ENCODE measurements at places on chromosomes 4 and X.

DNA sequence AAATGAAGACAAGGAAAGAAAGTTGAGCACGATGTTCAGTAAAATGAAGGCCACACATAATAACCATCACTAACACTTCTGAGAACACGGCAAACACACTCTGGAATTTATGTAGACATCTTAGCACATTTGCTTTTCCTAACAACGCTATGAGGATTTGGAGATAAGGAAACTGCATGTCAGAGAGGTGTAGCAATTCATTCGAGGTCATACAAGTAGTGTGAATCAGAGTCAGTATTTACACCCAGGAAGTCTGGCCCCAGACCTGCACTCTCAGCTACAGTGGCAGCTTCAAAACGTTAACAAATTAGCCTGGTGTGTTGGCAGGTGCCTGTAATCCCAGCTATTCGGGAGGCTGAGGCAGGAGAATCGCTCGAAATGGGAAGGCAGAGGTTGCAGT lies 253.4 kb downstream of the PDGFC start:
- DNase-seq = no peak

GRCh38 chr4:155566354-155566753 lies 100.3 kb upstream of the GUCY1A1 start:
- no peak for DNase-seq

DNA sequence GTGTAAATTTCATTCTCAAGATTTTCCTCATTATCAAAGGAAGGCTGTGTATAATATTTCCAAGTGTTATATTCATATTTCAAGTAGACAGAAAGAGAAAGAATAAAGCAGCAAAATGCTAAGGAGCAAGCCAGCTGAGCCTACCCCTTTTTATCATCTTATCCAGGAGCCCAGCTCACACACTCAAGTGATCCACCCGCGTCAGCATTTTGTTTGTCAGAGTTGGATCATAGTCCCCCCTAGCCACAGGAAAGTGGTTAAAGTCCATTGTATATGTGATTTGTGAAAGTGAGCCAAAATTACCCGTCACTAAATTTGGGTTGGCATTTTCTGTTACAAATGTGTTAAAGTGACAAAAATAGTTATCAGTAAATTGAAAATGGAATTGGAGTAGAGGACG lies 289.3 kb upstream of the CTSO start:
- DNase-seq = no peak

- no peak for DNase-seq
Observed at GRCh38 chr4:128596853-128597252, 212.6 kb upstream of the JADE1 start.

DNA sequence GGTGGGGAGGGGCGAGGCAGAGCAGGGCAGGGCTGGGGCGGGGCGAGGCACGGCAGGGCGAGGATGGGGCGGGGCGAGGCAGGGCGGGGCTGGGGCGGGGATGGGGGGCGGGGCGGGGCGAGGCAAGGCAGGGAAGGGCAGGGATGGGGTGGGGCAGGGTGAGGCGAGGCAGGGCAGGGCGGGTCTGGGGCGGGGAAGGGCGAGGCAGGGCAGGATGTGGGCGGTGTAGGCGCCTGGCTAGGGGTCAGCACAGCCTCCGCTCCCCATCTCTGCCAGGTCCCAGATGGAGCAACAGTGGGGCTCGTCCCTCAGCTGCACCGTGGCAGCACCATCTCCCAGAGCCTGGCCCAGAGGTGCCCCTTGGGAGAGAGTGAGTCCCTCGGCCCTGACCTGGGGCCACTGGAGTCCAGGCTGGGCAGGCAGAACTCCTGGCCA lies 4.2 kb upstream of the SRPK3 start:
- DNase-seq = no peak

DNA sequence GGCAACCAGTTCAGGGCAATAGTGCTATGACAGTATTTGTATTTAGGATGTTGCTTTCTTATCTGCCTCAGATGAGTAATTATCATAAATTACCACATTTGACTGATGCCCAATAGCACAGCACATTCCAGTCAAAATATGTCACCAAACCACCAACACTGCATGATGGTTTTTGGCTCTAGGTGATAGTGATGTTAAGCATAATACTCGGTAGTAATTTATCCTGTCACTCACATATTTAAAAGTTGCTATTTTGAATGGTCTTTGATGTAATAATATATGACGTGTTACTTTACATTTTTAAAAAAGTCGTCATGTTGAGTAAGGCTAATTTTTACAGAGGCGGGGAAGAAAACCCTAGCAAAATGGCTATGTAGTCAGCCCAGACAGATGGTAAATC lies 42.5 kb downstream of the UNC5C start:
- no peak for DNase-seq

- DNase-seq = no peak
Observed at GRCh38 chr4:57665806-57666205, 555.6 kb upstream of the IGFBP7 start.

DNA sequence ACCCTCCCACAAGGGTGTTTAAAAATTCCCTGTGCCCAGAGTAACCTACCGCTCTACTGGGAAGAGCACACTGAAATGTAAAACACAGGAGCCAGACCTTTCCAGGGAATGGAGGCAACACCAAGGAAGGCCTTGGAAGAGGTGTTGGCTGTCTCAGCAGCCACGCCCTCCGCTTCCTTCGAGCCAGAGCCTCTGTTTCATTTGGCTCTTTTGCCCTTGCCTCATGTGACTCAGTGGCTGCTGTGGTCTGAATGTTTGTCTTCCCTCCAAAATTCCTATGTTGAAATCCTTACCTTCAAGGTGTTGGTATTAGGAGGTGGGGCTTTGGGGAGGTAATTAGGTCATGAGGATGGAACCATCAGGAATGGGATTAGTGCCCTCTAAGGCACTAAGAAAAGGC lies 11.3 kb downstream of the SCD5 start:
- DNase-seq = no peak

DNA sequence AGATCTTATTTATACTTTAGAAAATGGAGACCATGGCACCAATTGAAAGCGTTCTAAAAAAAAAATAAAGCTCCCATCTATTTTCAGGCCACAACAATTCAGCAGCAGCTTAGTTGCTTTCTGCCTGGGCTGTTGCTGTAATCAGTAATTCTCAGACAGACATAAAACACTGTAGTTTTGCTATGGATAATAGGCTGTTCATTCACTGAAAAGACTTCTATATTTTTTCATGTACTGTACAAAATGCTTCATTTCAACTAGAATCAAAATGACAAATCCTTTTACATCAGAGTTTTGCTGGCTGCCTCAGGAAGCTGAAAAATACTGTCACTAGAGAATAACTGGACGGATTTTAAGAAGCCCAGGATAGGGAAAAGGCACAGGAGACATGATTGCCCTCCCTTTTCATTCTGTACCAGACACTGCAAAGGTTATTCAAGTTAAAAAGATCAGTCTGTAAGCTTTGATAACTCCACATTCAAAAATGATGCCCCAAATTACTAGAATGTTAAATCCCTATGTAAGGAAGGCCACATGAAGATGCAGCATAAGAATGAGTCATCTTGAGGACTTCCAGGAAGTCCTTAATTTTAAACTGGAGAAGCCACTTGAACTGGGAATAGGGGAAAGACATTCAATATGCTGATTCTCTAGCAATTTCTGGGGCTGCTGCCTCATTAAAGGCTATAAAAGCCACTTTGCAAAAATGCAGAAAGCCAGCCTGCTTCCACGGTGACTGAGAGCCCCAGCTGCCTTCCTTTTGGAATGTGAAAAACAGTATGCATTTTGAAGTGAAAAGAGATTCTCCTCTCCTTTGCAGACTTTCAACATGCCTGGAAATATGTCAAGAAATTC lies 403.2 kb upstream of the RASGEF1B start:
- no peak for DNase-seq

DNA sequence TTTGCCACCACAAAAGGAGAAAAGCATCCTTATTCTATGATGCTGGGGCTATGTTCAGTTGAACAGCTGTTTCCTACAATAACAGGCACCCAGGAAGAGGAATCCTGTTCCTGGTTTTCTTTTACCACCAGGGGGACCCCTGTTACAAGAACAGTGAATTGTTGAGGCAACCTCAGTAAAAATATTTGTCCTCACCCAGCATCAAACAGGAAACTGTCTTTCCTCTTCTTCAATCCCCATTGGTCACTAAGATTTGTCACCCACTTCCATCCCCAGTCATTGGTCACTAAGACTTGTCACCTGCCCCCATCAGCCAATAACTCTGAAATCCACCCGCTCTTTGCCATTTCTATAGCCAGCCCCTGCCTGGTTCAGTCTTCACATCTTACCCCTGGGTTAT lies 143.5 kb upstream of the GALNT7 start:
- DNase-seq = peak; percentile 36

Measured in activated CD8-positive, alpha-beta T cell treated with anti-CD3 and anti-CD28 coated beads, Interleukin-2, amount 10 ng/mL, durations not matched to agents 7 days and 5 days (primary cell).